C1 segment of cervical spinal cord (tissue), 14 donors: ENCODE measurements at places on chromosomes 5 and 9.

DNA sequence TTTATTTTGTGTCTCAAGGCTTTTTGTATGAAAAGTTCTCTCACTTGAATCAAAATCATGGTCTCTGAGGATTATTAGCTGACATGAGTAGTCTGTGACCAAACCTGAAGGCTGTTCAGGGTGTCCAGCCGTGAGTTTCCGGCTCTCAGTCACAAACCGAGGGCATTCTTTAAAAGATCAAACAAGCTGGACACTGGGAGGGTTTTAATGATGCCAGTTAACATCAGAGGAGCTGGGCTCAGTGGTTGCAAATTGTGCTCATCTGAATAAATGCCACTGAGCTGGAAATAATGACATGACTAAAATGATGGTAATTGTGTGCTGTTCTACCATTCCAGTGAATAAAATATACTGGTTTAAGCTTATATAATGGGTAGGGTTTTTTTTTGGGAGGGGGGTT, 153.1 kb downstream of the FOCAD start:
- no peak for DNase-seq

- DNase-seq = no peak
Observed at GRCh38 chr5:147481376-147481775, 28.5 kb downstream of the DPYSL3 start.

DNA sequence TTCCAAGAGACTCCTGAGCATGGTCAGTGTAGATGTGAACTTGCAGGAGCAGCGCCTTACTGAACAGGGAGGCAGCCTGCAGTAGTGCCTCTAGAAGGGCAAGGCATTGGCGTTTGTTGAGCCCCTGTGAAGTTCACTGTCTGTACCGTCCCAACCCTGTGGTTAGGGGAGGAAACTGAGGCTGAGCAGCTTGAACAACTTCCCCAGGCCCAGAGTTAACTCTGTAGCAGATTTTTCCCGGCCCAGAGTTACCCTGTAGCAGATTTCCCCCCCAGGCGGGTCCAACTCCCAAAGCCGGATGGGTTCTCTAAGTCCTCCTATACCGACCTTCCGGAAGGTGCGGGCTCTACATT, 9.6 kb downstream of the LMX1B start:
- DNase-seq = no peak

DNA sequence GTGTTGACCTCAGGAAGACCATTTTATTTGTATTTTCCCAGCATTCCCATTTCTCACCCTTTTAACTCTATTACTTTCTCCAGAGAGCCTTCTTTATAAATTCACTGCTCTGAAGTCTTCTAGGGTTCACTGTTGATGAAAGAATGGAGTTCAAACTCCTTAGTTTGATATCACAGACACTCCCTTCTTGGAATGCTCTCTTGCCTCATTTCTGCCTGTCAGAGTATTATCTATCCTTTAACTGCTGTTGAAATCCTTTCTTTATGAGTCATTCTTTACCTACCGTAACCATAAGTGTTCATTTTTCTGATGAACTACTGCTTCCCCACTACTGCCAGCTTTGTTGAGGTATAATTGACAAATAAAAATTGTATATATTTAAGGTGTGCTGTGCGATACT, 4.3 kb downstream of the RIC1 start:
- no peak for DNase-seq

GRCh38 chr9:76136986-76137385, 246.5 kb downstream of the PCSK5 start:
- no peak for DNase-seq

GRCh38 chr9:86046930-86047341, 52.4 kb downstream of the GOLM1 start:
- DNase-seq = no peak

DNA sequence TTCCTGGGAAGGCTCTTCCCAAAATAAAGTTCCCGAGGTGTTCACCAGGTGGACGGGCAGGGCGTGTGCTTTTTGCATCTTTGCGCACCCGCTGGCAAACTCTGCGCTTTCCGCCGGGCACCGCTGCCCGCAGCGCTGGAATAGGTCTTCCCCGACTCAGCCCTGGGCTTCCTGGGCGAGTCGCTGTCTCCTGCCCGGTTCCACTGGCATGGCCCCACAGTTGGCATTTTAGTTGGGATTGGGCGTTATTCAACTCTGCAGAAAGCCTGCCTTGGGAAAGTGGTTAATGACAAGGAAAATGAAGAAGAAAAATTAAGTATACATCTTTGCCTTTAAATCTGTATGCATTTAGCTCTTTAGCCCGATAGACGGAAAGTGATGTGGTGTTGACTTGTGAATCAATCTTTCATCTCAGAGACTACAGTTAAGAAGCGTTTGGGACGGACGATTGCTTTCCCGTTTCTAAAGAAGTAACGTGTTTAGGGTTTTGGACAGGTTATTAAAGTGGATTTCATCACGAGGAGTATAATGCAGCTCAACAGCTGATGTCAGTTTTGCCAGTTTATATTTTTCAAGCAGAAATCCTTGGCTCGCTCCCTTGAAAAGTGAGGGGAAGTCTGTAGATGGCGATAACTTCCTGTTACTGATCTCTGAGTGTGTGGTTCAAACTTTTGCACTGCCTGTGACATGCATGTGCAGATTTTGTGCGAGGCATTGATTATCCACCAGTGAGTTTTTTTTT, 946 bp downstream of the ADCY2 start:
- DNase-seq = no peak

- DNase-seq = no peak
Observed at GRCh38 chr9:89536145-89536574, 38.2 kb upstream of the SEMA4D start.

DNA sequence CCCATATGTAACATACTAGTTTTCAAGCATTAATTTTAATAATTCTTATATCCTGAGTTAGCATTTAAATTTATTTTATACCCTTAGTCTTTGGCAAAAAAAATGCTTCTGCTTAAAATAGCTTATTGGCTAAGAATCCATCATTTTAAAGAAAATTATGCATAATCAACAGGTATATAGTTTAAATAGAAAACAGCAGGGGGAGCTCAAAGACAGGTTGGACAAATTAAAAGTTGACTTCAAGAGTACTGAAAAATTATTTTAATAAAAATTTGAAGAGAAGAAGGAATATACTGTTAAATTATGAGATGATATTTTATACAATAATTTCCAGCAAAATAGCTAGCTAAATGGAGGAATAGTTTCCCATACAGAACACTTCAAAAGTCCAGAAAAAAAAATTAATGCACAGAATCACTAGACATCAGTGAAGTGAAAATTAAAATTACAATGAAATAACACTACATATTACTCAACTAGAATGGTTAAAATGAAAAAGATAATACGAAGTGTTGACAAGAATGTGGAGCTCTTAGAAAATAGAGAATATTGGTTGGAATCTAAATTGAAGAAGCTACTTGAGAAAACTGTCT, 387.1 kb downstream of the PDE4D start:
- DNase-seq = no peak

GRCh38 chr9:77981332-77981731, 50.3 kb downstream of the GNAQ start:
- no peak for DNase-seq

GRCh38 chr5:119357270-119357669, 1.5 kb downstream of the TNFAIP8 start:
- no peak for DNase-seq

DNA sequence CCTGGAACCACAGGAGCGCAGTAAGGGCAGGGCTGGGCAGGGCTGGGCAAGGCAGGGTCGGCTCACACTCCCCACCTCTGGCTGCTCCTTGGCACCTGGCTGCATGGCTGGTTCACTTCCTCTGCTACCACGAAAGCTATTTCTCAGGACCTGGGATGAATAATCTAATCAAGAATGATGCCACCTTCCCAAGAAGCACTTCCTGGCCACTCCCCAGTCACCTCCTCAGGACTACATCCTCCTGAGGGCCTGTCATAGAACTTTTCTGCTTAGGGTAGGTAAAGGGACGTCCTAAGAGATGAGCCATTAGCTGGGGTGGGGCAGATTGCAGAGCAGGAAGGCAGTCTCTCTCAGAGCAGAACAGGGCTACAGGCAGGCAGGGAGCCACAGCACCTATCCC, 288.2 kb upstream of the MAP3K1 start:
- DNase-seq = no peak

DNA sequence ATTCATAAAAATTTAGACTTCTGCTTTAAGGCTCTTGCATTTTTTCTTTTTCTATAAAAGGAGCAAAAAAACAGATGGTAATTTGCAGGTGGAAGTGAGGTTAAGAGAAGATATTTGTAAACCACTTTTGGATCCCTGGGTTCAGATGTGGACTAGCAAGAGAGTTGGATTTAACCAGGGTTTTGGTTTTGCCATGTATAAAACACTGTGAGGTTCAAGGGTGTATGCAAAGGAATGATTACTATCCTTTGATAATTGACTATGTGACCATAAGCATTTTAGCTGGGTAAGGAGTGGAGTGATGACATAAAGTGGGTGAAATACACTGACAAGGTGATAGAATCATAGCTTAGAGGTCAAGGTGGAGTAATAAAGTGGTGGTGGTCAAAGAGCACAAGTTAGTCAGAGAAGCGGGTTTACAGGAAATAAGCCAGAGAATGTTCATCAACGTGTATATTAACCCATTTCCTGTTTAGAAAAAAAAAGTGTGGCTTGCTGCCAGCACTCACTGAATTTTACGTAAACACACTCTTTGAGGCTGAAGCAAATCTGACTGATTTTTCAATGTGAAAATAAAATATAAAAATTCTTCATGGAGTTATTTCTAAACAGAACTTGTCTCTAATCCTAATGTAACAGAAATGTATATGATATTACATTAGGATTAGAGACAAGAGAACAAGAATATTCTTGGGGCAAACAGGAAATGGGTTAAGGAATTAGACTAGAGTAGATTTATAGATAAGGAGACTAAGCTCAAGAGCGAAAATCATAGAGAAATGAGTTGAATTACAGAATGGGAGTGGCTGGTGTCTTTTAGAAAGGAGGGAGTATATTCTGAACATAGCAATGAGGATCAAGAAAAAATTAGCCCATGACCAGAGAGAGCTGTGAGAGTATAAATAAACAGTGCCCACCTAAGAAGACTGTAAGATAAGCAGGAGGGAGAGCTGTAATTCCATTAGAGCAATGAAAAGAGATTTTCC, 74.5 kb downstream of the CDKN2A start:
- DNase-seq = no peak

DNA sequence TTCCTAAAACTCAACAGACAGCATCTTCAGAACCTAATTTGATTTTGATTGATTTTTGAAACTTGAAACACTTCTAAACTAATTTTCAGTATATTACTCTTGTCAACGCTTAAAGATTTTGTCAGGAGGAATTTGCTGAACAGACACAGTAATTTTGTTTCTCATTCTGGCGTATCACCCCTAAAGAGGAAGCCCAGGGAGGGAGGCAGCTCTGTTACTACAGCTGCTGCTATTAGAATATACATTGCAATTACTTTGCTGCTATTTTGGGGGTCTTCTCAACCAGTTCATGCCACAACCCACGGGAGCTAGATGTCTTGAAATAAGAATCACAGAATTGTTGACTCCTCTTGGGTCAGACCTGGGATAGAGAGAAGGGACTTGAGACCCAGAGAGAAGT, 122.6 kb downstream of the TLR4 start:
- DNase-seq = no peak

- no peak for DNase-seq
Observed at GRCh38 chr5:173245319-173246134, 10.5 kb upstream of the NKX2-5 start.

GRCh38 chr5:178322736-178323540, 90.3 kb upstream of the PHYKPL start:
- DNase-seq = no peak

DNA sequence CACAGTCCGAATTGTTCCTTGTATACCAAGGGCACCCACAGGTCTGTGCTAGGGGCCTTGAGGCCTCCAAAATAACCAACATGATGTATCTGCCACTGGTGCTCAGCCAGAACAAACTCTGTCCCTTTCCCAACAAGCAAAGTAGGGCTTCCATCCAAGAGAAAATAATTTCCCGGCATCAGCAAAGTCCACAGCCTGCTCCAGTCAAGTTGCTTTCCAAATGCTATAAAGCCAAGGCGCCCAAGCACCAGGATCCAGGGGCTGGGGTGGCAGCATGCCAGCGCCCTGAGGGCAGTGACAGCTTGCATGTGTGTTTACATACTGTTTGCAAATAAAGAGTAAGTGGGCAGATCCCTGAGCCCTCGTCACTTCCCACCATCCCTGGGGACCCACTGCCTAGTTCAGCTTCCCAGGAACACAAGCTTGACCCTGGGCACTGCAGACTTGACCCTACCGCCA, 155.9 kb downstream of the ERCC6L2 start:
- no peak for DNase-seq

DNA sequence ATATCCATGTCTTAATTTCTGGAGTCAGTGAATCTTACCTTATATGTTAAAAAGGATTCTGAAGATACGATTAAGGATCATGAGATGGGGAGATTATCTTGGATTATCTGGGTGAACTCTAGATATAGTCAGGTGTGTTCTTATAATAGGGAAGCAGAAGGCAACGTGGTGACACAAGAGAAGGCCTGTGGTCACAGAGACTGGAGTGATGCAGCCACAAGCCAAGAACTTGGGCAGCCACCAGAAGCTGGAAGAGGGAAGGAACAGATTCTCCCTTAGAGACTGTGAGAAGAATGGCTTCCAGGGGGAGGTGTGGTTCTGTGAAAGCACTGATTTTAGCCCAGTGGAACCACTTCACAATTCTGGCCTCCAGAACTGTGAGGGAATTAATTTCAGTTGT, 177.4 kb downstream of the ELAVL2 start:
- no peak for DNase-seq

DNA sequence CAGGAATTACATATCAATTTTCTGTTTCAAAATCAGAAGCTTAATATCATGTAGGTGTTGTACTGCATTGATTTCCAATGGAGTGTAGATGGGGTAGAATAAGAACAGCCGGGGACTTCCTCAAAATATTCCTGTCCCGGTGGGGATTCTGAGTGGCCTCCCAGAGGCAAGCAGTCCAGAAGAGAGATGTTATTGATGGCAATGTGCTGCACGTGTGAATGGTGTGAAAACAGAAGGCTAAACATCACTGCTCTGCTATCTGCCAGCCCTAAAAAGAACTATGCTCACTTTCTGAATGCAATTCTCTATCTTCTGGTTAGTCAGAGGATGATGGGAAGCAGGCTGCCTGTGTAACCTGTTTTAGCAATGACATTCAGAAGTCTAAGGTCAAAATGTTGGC, 91.0 kb upstream of the CKMT2 start:
- DNase-seq = no peak

DNA sequence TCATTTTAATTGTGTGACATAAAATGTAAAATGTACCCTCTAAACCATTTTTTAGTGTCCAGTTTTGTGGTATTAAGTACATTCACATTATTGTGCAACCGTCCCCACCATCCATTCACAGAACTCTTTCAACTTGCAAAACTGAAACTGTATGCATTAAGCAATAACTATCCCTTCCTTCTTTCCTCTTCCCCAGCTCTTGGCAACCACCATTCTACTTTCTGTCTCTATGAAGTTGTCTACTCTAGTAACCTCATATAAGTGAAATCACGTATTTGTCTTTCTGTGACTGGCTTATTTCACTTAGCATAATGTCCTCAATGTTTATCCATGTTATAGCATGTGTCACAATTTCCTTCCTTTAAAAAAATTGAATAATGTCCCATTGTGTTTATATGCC, 142.4 kb downstream of the C9orf152 start:
- no peak for DNase-seq
